Mesenchymal stem cell (in vitro differentiated cells and primary cell): ENCODE measurements at places on chromosomes 2 and 18.

DNA sequence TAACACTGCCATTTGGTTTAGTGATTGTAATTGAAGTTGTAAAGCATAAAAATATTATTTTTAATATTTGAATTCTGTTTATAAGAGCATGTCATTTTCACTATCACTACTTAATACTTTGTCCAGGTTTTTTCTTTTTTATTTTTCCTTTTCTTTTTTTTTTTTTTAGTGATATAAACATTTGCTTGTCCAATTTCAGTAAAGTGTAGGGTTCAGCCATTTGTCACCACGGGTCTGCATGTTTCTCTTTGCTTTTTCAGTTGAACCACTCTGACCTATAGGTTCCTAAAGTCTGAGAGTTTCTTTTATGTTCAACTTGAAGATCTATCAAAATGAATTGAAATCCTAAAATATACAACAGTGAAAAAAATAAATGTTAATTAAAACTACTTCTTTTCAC lies 48.5 kb upstream of the SPAG16 start:
- H3K27ac ChIP-seq, result no peak overlapping the region
- no peak for DNase-seq
- H3K4me3 ChIP-seq, result no peak overlapping the region
- H3K4me1 ChIP-seq, result no peaks in the 10 kb centered on the region
- H3K36me3 ChIP-seq, result no peaks in the 10 kb centered on the region

DNA sequence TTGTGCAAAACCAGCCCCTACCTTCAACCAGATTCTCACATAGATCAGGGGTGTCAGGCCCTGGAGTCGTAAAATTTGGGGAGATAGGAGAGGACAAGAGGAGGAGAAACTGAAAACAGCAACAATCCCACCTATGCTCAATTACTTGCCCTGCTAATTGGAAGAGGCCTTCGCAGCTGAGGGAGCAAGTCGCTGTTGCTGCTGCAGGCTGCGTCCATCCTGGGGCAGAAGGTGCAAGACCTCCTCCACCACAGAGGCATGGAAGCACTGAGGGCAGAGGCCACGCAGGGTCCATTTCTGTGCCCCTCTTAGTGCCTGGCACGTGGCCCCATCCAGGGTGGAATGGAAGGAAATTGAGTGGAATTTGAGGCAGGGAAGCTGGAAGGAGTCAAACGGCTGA lies 36.5 kb downstream of the CNGA3 start:
- H3K4me1 ChIP-seq, result peaks cover 2% of the 10 kb centered on the region
- H3K36me3 ChIP-seq, result no peaks in the 10 kb centered on the region
- H3K27me3 ChIP-seq, result peaks cover 51% of the 10 kb centered on the region
- no peak overlapping the region for H3K27ac ChIP-seq
- no peak for DNase-seq

DNA sequence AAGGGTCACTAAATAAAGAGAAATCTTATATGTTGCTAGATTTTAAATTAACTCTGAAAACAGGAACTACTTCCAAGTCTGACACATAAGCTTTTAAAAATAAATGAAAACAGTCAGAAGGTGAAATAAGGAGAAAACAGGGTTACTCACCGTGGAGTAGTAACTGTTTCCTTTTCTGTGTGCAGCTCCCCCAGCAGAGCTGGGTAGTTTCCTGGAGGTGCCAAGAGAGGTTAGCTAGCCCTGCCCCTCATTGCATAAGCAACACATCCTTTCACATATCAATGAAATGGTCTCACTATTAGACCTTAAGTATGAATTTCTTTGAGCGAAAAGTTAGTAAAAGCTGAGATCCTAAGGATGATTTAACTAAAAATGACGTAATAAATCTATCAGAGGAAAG lies 54.0 kb upstream of the GPR75 start:
- H3K27ac ChIP-seq, result no peak overlapping the region
- no peak overlapping the region for H3K4me3 ChIP-seq
- peak; percentile 51 for DNase-seq
- H3K4me1 ChIP-seq, result peaks cover 3% of the 10 kb centered on the region

- H3K27me3 ChIP-seq, result no peaks in the 10 kb centered on the region
- H3K4me1 ChIP-seq, result no peaks in the 10 kb centered on the region
- no peak overlapping the region for H3K4me3 ChIP-seq
Measured at GRCh38 chr2:104537116-104537515, 316.8 kb upstream of the POU3F3 start.

GRCh38 chr2:59734743-59735142 lies 818.7 kb downstream of the BCL11A start:
- H3K27ac ChIP-seq, result no peak overlapping the region
- no peaks in the 10 kb centered on the region for H3K36me3 ChIP-seq
- DNase-seq, result no peak
- H3K4me3 ChIP-seq, result no peak overlapping the region

DNA sequence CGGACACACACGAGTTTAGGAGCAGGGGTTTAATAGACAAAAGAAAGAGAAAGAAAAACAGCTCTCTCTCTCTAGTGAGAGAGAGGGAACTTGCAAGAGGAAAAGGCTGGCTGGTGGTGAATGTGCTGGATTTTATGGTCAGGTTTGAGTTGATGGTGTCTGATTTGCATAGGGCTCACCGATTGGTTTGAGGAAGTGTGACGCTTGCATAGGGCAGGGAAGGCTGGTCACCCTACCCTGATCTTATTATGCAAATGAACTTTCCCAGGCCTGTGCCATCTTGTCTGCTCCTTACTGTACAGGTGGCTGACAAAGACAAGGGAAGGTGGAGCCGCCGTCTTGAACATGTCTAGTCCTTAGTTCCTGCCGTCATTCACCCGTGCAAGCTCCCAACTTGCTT lies 408.9 kb downstream of the RIT2 start:
- no peak overlapping the region for H3K27ac ChIP-seq
- H3K27me3 ChIP-seq, result no peaks in the 10 kb centered on the region
- no peaks in the 10 kb centered on the region for H3K4me1 ChIP-seq
- DNase-seq, result no peak

DNA sequence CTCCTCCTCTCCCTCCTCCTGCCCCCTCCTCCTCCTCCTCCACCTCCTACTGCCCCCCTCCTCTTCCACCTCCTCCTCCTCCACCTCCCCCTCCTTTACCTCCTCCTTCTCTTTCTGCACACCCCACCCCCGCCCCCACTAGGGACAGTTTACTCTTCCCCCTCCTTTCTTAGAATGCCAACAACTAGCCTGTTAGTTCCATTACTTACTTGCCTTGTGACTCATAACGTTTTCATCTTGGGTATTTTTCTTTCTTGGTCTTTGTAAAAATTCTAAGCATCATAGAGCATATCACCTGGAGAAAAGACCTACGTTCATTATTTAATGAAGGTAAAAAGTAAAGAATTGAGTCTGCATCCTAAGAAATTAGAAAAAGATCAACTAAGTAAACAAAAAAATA lies 165.3 kb downstream of the NEDD4L start:
- peaks cover 10% of the 10 kb centered on the region for H3K4me1 ChIP-seq
- DNase-seq, result peak; percentile 37
- no peaks in the 10 kb centered on the region for H3K27me3 ChIP-seq

DNA sequence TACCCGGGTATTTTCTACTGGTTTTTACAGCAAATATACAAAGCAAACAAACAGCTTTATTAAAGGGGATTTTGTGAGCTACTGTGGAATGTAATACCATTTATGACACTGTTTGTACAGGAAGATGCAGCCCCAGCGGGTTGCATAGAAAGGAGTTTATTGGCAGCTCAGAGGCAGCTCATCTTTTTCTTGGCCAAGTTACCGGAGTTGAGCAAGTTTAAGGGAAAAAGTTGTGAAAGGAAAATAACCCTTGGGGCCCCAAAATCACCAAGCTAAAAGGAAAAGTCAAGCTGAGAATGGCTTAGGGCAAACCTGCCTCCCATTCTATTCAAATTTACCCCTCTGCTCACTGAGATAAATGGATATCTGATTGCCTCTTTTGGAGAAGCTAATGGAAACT lies 60.8 kb downstream of the MOB4 start:
- peaks cover 10% of the 10 kb centered on the region for H3K36me3 ChIP-seq
- peaks cover 8% of the 10 kb centered on the region for H3K4me1 ChIP-seq
- DNase-seq, result no peak
- no peaks in the 10 kb centered on the region for H3K27me3 ChIP-seq
- peak overlapping the region; percentile 55 for H3K27ac ChIP-seq

DNA sequence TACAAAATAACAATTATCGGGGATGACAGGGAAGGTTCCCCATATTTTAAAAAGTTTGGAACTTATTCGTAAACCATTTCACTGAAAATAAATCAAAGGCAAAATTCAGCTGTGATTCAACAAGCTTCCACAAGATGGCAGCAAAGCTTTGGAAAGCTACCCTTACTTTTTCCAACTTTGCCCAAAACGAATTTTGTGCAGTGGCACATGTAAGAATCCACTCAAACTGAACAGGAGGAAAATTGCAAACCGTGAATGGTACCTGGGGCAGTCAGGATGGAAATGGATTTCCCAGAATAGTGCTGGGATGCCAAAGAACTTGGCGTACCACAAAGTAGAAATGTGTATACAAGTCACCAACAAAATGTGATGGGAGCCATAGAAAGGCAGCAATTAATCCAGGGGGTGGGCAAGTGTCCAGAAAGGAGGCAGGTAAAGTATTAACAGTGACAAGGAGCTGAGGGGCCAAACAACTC lies 10.7 kb downstream of the RPL31 start:
- H3K27ac ChIP-seq, result no peak overlapping the region
- H3K27me3 ChIP-seq, result no peaks in the 10 kb centered on the region
- H3K4me1 ChIP-seq, result peaks cover 3% of the 10 kb centered on the region
- no peak overlapping the region for H3K4me3 ChIP-seq

DNA sequence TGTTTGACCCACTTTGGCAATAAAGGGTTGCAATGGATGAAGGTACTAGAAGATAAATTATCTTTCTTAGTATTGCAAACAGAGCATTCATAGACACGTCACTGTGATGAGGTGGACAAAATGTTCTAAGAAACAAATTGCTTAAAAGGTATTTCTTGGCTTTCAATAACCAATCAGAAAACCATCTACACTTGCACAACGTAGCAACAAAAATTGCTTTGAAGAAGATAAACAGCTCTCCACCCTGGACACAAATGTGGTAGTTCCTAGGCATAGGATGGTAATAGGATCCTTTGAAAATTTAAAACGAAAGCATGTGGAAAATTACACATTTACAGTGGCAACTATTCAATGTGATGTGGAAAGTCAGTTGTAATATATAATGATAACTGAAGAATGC lies 439.9 kb upstream of the ETAA1 start:
- H3K27ac ChIP-seq, result no peak overlapping the region
- DNase-seq, result peak; percentile 43
- H3K27me3 ChIP-seq, result no peaks in the 10 kb centered on the region
- H3K4me3 ChIP-seq, result no peak overlapping the region
- H3K4me1 ChIP-seq, result no peaks in the 10 kb centered on the region

DNA sequence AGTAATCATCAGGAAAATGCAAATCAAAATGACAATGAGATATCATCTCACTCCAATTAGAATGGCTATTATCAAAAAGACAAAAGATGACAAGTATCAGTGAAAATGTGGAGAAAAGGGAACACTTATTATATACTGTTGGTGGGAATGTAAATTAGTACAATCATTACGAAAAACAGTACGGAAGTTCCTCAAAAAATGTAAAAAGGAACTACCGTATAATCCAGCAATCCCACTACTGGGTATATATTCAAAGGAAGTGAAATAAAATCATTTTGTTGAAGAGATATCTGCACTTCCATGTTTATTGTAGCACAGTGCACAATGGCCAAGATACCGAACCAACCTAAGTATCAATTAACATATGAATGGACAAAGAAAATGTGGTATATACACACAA lies 52.4 kb upstream of the TEX51 start:
- H3K27me3 ChIP-seq, result peaks cover 12% of the 10 kb centered on the region
- no peak overlapping the region for H3K4me3 ChIP-seq

- H3K27me3 ChIP-seq, result peaks cover 44% of the 10 kb centered on the region
- H3K36me3 ChIP-seq, result no peaks in the 10 kb centered on the region
- no peak for DNase-seq
- H3K27ac ChIP-seq, result no peak overlapping the region
- H3K4me3 ChIP-seq, result peak overlapping the region; percentile 37
- H3K4me1 ChIP-seq, result peaks cover 12% of the 10 kb centered on the region
Measured at GRCh38 chr2:149039213-149039724, 770 bp downstream of the LYPD6B start.

DNA sequence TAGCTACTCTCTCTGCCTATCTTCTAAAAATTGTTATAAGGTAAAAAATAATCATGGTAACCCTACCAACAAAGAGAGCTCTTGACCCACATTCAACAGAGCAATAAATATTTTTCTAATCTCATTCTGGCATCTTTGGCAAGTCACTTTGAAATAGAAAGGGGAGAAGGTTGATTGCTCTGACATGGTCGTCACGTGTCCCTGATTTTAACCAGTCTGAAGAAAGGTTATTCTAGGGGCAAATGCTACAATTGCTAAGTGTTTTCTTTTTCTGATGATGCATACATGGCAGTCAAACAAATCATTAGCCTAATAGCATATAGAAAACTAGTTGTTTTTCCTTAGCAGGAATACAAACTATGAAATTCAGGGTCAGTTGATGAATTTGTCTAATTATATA lies 153.3 kb upstream of the MAP3K20 start:
- peaks cover 2% of the 10 kb centered on the region for H3K4me1 ChIP-seq
- no peaks in the 10 kb centered on the region for H3K27me3 ChIP-seq
- DNase-seq, result no peak
- H3K27ac ChIP-seq, result no peak overlapping the region
- no peak overlapping the region for H3K4me3 ChIP-seq
- H3K36me3 ChIP-seq, result no peaks in the 10 kb centered on the region

- no peaks in the 10 kb centered on the region for H3K27me3 ChIP-seq
- H3K27ac ChIP-seq, result no peak overlapping the region
- no peaks in the 10 kb centered on the region for H3K36me3 ChIP-seq
- no peak overlapping the region for H3K4me3 ChIP-seq
- H3K4me1 ChIP-seq, result no peaks in the 10 kb centered on the region
- no peak for DNase-seq
Measured at GRCh38 chr2:122583159-122583917, 827.9 kb downstream of the TSN start.

- H3K27ac ChIP-seq, result no peak overlapping the region
- H3K27me3 ChIP-seq, result no peaks in the 10 kb centered on the region
- H3K36me3 ChIP-seq, result no peaks in the 10 kb centered on the region
- peaks cover 4% of the 10 kb centered on the region for H3K4me1 ChIP-seq
- peak; percentile 25 for DNase-seq
Measured at GRCh38 chr2:222797261-222797660, 63.6 kb upstream of the ACSL3 start.

GRCh38 chr2:19812166-19812565 lies 89.6 kb downstream of the TTC32 start:
- peaks cover 6% of the 10 kb centered on the region for H3K4me1 ChIP-seq
- no peak overlapping the region for H3K4me3 ChIP-seq

DNA sequence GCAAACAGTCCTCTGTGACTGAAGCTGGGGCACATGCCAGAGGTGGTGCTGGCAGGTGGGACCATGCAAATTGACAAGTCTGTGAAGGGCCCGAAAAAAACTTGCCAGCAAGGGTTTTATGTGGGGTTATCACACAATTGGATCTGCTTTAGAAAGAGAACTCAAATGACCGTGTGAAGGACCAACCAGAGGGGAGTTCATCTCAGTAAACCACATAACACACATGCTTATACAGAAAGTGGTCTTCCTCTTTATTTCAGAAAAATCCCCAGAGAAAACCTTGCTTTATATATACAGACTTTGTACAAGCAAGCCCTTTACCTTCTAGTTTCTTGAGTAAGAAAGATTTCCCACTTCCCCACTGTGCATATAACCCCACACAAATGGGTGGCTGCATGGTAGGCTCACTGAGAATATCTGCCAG lies 46.7 kb downstream of the KIDINS220 start:
- no peak overlapping the region for H3K4me3 ChIP-seq
- DNase-seq, result no peak
- H3K4me1 ChIP-seq, result no peaks in the 10 kb centered on the region
- peaks cover 89% of the 10 kb centered on the region for H3K36me3 ChIP-seq
- no peak overlapping the region for H3K27ac ChIP-seq
- H3K27me3 ChIP-seq, result no peaks in the 10 kb centered on the region

GRCh38 chr2:6784291-6784690 lies 81.4 kb downstream of the CMPK2 start:
- peaks cover 3% of the 10 kb centered on the region for H3K4me1 ChIP-seq
- no peak for DNase-seq
- no peaks in the 10 kb centered on the region for H3K27me3 ChIP-seq
- H3K4me3 ChIP-seq, result no peak overlapping the region
- no peak overlapping the region for H3K27ac ChIP-seq
- no peaks in the 10 kb centered on the region for H3K36me3 ChIP-seq
